ENCODE measurements at places on chromosomes 1 and 21.

GRCh38 chr1:45667321-45668111 is 18.8 kb downstream of the GPBP1L1 start:
- no peak for DNase-seq

- DNase-seq, result no peak
These were observed 149.4 kb upstream of the COL6A1 start for GRCh38 chr21:45831991-45832740.

DNA sequence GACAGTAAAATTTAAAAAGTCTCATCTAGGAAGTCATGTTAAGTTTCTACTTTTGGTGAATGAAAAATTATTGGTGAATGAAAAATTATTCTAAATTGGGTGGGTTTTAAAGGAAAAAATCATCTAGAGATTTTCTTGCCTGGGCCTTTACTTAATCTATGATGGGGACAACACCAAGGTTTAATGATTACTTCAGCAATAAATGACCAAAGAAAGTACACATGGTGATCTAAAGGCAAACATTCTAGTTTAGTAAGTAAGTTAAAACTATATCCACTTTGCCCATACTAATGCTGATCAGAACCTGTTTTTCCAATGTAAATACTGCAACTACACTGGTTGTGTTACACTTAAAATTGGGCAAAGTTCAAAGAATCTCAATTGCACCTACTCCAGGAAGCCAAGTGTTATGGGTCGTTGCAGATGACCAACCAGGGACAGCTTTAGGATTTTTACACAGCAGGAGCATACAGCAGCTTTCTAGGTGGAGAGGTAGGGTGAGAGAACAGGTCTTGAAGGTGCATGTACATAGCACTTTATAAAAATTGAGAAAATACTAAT is 14.6 kb upstream of the RPL5 start:
- no peak for DNase-seq

- DNase-seq, result no peak
These were observed 62.8 kb downstream of the RUNX3 start for GRCh38 chr1:24867084-24867870.

GRCh38 chr1:21667348-21668231 is 1.6 kb downstream of the RAP1GAP start:
- no peak for DNase-seq

DNA sequence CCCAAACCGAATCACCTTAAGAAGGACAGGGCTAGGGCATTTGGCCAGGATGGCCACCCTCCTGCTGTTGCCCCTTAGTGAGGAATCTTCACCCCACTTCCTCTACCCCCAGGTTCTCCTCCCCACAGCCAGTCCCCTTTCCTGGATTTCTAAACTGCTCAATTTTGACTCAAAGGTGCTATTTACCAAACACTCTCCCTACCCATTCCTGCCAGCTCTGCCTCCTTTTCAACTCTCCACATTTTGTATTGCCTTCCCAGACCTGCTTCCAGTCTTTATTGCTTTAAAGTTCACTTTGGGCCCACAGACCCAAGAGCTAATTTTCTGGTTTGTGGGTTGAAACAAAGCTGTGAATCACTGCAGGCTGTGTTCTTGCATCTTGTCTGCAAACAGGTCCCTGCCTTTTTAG is 3.6 kb downstream of the BTG2 start:
- no peak for DNase-seq

GRCh38 chr1:205373022-205373797 is 16.5 kb upstream of the KLHDC8A start:
- DNase-seq, result no peak

DNA sequence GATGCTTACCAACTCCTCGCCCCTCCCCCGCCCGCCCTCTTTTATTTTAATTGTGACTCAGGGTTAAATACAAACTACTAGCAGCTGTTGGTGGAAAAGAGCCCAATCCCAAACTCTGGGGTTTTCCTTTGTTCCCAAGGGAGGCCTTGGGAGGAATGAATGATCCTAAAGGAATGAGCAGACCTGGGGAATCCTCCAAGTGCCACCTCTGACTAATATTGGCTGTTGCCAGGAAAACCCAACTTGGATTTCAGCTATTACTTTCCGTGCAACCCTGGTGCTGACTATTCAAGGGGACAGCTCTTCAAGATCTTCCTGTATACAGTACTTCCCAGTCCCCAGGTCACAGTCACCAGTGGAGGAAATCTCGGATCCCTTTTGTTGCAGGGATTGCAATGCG is 1.3 kb upstream of the S100A10 start:
- DNase-seq, result peak; percentile 81

- DNase-seq, result no peak
These were observed 683 bp downstream of the LRRC8B start for GRCh38 chr1:89525169-89525855.

- no peak for DNase-seq
These were observed 327.4 kb downstream of the TBX15 start for GRCh38 chr1:118660769-118661168.

- no peak for DNase-seq
These were observed 87.9 kb downstream of the PRDM16 start for GRCh38 chr1:3156936-3157335.

- DNase-seq, result no peak
These were observed 106.1 kb downstream of the CRYAA start for GRCh38 chr21:43274946-43275310.
